ENCODE measurements at places on chromosomes 11 and 22.

- DNase-seq = no peak
Observed at GRCh38 chr11:116168459-116168787, 604.4 kb downstream of the BUD13 start.

DNA sequence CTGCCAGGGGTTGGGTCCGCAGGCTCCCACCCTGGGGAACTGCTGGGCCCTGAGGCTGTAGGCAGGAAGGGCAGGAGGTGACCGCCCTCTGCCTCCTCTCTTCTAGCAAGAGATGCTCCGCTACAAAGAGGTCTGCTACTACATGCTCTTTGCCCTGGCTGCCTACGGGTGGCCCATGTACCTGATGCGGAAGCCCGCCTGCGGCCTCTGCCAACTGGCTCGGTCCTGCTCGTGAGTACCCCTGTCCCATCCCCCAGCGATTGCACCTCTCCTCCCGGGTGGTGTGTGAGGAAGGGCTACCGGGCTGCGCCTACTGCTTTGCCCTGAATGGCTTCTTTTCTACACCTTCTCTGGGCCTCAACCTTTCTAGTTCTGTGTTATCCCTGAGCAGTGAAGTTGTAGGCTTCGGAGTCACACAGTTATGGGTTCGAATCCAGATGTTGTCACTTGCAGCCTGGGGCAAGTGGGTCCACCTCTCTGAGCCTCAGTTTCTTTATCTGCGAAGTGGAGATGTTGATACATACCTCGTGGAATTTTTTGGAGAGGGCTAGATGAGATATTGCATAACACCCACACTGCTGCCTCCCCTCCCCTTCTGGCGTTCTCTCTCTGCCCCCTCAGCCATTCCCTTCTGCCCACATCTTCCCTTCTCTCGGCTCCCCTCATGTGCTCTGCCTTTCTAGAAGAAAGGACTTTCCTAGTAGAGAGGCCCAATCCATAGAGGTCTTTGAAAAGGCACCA is 21.1 kb upstream of the MYRF start:
- DNase-seq = no peak

DNA sequence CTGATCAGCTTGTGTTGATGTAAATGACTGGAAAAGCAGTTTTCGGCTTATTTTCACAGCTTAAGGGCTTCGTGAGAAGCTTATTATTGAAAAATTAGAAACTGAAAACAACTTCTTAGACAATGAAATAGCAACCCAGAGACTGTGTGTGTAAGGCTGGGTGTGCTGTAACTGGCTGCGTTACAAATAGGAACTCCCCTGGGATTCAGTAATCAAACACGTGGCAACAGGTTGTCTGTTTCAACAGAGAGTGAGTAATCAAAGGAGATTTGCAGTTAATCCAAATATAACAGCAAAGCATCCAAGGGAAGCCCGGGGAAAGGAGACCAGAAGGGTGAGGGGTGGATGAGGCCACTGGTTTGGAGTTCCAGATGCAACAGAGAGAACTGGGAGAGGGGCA is 19.2 kb downstream of the NTM start:
- DNase-seq = no peak

DNA sequence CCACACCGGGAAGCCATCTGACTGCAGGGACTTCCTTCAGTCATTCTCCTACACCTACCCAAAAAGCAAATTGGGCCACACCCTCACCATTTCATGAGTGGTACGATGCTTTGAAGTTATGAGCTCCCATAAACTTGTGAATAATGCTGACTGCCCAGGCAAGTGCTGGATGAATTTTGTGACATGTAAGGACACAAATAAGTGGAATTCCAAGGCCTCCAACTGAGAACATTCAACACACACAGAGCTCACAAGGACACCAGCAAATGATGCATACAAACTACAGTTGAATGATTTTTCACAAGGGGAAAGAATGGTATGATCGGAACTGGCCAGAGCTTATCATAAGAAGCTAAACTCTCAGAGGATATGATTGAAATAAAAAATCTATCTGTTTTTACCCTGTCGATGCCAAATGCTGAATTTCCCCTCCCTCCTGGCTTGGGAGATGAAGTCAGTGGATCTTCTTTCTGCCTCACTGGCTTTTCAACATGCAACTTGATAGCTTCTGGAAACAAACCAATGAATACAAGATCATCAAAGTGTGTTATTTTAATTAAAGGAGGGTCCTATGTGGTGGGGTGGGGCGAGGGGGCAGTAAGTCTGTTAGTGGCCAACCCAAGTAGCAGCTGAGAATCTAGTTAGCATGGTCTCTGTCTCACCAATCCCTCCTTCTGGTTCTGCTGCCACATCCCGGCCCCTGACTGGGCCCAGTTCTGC is 123.8 kb downstream of the WT1 start:
- DNase-seq = no peak
